Mammary epithelial cell (primary cell): ENCODE measurements at places on chromosomes 4 and X. TPM values are rescaled to one million over a fixed set of nuclear protein-coding genes. Genes with fewer than 3 reads are reported as not detected.
A peak's percentile ranks its signal among the peaks of the same experiment; 100 is the strongest.

Gene USP26
- not detected for polyA plus RNA-seq

Gene ZNF630
- 0.35 TPM for polyA plus RNA-seq

Gene DCAF8L2
- not detected for polyA plus RNA-seq

DNA sequence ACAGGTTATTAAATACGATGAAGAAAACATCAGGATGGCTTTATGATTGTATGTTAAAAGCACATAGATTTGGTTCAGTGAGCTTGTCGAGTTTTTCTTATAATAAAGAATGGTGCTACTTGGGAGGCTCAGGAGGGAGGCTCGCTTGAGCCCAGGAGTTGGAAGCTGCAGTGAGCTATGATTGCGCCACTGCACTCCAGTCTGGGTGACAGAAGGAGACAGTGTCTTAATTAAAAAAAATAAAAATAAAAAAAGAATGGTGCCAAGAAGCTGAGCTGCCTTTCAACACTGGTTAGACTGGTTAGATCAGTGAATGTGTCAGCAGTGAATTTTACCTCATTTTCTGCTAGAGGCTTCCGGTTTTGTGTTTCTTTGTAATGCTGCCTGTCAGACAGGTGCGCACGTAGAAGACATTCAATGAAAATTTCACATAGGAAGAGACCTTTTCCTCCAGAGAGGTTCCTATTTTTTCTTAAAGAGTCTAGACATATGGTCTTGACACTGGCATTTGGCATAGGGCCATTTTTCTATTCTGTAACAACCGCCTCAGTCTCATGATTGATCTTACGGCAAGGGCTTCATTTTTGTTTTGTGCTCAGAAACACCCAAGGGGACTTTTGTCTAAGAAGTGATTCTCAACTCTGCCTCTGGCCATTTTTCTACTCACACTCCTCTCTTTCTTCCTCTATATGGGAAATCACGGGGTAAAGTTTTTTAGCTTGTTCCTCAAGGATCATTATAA lies 15.0 kb upstream of the ARSF start:
- peak; percentile 67 for DNase-seq

- DNase-seq = no peak
Observed at GRCh38 chrX:43881410-43882293, 598 bp downstream of the MAOB start.

Gene ARHGEF6
- polyA plus RNA-seq = 0.10 TPM

Gene DKK2
- polyA plus RNA-seq = not detected

- DNase-seq = no peak
Observed at GRCh38 chr4:27807207-27807606, 946.6 kb downstream of the STIM2 start.

Gene GAGE12F
- not detected for polyA plus RNA-seq

- DNase-seq = no peak
Observed at GRCh38 chr4:67522851-67523671, 22.2 kb downstream of the CENPC start.

- peak; percentile 14 for DNase-seq
Observed at GRCh38 chrX:84188320-84188834, 378 bp upstream of the RPS6KA6 start.

- no peak for DNase-seq
Observed at GRCh38 chr4:25013756-25014661, 16.7 kb downstream of the LGI2 start.

Gene PRSS12
- polyA plus RNA-seq = 19.4 TPM

DNA sequence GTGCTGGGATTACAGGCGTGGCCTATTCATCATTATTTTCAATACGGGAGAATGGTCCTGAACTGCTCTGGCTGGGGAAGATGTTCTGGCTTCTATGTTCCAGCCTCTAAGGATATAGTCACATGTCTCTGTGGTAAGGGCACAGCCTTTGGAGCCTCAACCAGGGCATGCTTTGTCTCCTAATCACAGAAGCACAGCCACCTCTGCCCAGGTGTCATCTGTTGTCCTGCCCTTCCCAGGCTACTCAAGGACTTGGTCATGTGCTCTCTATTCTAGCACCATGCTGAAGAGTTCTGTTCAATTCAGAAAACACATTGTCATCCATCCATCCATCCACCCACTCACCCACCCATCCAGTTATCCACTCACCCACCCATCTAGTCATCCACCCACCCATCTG lies 29.5 kb downstream of the ASMTL start:
- DNase-seq = no peak

Gene FAM47E
- 0.23 TPM for polyA plus RNA-seq

Gene ANOS1
- 8.5 TPM for polyA plus RNA-seq

DNA sequence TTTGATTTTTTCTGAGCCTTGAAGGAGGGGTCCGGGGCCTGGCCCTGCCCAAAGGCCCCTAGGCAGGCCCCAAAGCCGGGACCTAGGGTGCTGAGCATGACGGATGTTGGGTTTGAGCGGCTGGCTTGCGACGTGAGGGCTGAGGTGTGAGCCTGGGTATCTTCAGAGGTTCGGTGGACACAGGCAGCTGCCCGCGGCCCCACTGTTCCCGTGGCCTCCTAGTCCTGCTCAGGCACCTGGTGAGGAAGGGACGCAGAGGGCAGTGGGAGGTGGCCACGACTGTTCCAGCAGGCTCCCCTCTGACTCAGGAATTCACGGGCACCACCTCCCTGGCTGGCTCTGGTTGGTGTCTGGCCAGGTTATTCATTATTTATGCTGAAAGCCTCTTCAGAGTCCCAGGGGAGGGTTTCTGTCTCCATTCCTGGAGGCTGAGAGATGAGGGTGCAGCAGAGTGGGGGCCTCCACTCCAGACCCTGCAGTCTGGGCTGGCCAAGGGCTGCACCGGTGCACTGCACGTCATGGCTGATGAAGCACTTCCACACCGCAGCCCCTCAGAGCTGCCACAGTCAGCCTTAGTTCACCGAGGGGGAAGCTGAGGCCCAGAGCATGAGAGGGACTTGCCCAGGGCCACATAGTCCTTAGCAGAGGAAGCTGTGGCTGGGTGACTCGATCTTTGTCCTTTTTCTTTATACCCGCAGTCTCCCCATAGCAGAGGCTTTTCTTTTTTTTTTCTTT lies 2.2 kb downstream of the MSANTD1 start:
- DNase-seq = no peak

DNA sequence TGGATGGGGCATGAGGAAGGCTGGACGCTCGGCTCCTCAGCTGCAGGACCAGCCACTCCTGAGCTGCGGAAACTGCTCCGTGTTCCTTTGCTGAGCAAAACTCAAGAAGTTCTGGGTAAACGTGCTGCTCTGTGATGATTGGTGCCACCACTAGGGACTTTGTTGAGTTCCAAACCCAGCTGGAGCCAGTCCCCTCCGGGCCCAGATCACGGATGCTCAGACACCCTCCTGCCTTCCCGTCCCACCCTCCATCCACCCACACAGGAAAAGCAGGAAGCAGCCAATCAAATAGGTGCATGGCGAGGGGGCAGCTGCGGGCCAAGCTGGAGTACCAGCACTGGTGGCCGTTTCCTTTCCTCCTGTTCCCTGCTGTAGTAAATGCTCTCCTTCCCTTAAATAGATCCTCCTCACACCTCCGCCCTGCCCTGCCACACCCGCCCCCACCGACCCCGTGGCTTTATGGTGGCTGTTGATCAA lies 68.0 kb downstream of the ADRA2C start:
- DNase-seq = no peak

DNA sequence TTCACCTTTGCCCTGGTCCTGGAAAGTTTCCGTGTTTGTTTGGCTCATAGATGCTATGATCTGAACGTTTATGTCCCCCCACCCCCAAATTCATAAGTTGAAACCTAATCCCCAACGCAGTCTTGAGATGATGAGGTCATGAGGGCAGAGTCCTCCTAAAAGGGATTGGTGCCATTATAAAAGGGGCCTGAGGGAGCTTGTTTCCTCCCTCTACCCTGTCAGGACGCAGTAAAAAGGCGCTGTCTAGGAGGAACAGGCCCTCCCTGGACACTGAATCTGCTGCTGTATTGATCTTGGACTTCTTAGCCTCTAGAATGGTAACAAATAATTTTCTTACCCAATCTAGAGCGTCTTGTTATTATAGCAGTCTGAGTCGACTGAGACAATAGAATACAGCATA lies 2190.6 kb upstream of the TENM3 start:
- no peak for DNase-seq

GRCh38 chrX:2897311-2897689 lies 31.8 kb downstream of the ARSD start:
- DNase-seq = no peak

Gene CT45A2
- polyA plus RNA-seq = not detected

Gene SPANXD
- not detected for polyA plus RNA-seq

DNA sequence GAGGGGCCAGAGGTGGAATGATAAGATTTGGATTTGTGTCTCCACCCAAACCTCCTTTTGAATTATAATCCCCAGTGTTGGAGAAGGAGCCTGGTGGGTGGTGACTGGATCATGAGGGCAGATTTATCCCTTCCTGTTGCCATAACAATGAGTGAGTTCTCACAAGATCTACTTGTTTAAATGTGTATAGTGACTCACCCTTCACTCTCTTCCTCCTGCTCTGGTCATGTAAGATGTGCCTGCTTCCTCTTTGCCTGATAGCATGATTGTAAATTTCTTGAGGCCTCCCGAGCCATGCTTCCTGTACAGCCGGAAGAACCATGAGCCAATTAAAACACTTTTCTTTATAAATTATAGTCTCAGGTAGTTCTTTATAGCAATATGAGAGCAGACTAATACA lies 348.6 kb downstream of the AR start:
- no peak for DNase-seq

- no peak for DNase-seq
Observed at GRCh38 chrX:123085311-123085940, 98.7 kb upstream of the GRIA3 start.

GRCh38 chrX:17521871-17522693 lies 147.1 kb downstream of the NHS start:
- peak; percentile 57 for DNase-seq
